Left kidney (tissue), 8 donors: ENCODE measurements at places on chromosomes 1 and 21. TPM values are rescaled to one million over a fixed set of nuclear protein-coding genes. Genes with fewer than 3 reads are reported as not detected.

C1orf116 gene
- polyA plus RNA-seq, result 18.5 TPM

- DNase-seq, result no peak
Observed at GRCh38 chr1:80759354-80759753, 1041.4 kb upstream of the ADGRL2 start.

GRCh38 chr1:117638759-117639158 lies 32.9 kb downstream of the TENT5C start:
- DNase-seq, result no peak

ABCG1 gene
- polyA plus RNA-seq, result 10.2 TPM

GRCh38 chr1:220872296-220872695 lies 6.9 kb upstream of the HLX start:
- DNase-seq, result no peak

GRCh38 chr1:28480308-28480707 lies 25.5 kb upstream of the RCC1 start:
- DNase-seq, result peak; percentile 44

HES3 gene
- polyA plus RNA-seq, result not detected

- DNase-seq, result no peak
Observed at GRCh38 chr1:228314658-228315483, 91.8 kb downstream of the TRIM11 start.

DNA sequence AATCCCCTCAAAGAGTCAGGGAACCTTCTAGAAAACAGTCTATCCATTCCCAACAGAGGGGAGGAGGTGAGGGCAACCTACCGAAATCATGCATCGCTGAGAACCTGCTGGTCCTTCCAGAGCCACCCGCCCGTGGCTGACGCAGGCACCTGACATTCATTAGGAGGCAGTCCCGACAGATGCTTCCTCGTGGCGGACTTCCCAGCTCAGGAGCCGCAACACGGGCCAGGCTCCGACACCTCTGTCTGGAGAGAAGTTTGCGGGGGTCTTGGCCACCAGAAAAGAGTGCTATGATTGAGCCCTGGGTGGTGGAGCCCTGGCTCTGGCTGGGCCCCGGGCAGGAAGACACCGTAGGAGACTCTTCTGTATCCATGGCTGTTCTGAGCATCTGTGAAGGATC lies 86.4 kb upstream of the ARHGEF16 start:
- DNase-seq, result no peak

GRCh38 chr1:154536570-154536969 lies 21.9 kb downstream of the UBE2Q1 start:
- no peak for DNase-seq

NOTCH2NLA gene
- 70.6 TPM for polyA plus RNA-seq

C1QB gene
- polyA plus RNA-seq, result 5.3 TPM

DNA sequence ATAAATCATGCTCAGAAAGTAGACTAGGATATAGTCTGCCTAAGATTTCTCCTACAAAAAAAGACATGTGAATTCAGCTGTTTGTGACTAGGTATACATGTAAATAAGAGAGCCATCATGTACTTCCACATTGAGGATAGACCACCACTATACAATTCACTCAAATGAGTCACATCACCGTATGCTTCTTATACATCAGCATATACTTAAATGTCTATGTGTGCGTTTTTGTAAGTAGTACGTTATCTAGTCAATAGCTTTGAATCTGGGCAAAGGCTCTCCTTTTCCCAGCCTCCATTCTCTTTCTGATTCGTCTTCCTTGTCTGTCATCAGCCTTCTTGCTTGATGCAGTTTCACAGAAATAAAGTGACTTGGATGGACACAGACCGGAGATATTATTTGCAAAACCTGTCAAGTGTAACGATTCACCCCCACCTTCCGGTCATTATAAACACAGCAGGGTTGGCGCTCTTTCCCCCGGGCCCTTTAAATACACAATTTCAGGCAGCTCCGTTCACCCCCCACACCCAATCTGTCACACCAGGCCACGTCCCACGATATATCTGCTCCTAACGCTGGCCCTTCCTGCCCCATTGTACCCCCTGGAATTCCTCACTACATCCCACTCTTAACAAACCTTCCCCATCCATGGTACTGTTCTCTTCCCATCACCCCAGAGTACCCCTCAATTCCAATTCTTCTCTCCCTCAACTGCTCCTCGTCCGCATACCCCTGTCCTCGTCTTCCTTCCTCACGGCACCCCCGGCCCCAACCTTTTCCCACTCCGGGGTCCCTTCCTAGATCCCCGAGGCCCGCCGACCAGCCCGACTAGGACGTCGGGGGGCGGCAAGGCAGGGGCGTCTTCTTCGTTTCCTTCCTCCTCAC lies 636 bp downstream of the VAMP4 start:
- peak; percentile 36 for DNase-seq

C1orf87 gene
- 0.28 TPM for polyA plus RNA-seq

- DNase-seq, result no peak
Observed at GRCh38 chr1:20212085-20212684, 25.9 kb upstream of the PLA2G2C start.

- DNase-seq, result no peak
Observed at GRCh38 chr1:186864296-186864695, 35.5 kb downstream of the PLA2G4A start.

GRCh38 chr1:208248307-208248801 lies 4.2 kb upstream of the PLXNA2 start:
- DNase-seq, result no peak

DNA sequence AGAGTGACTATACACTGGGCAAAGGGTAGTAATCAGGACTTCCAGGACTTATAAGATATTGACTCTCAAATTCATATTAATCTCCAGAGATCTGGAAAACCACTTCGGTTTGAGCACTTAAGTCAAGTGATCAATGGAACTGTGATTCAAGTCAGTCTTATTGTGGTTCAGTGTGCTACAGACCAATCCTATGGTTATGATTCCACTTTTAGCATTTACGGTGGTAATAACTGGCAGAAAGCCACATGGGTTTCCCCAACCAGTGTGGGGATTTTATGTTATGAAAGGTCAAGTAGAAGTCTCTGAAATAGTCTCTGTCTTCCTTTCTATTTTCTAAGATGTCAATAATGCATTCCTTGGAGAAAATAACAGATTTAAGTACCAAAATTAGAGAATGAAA lies 151.3 kb upstream of the NEGR1 start:
- DNase-seq, result no peak

DNA sequence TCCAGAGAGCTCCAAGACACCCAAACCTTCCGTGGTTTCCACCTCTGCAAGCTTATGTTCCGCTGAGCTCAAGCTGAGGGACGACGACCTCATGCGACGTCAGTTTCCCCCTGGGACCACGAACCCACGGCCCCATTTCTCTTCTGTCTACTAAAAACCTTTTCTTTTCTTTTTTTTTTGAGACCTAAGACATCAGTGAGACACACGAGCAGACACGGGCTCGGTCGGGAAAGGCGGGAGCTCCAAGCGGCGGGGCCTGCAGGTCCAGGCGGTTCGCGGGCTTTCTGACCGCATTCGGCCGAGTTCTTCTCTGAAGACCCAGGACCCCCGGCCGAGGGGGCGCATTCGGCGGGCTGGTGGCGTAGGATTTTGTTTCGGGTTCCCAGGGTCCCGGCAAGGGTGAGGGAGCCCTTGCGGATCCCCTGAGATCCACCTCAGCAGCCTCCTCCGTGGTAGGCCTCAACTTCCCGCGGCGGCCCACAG lies 402 bp downstream of the C21orf58 start:
- DNase-seq, result no peak

- DNase-seq, result peak; percentile 72
Observed at GRCh38 chr21:25568246-25568645, 39.0 kb downstream of the MRPL39 start.

- DNase-seq, result no peak
Observed at GRCh38 chr21:38511662-38512243, 13.5 kb upstream of the ERG start.

DNA sequence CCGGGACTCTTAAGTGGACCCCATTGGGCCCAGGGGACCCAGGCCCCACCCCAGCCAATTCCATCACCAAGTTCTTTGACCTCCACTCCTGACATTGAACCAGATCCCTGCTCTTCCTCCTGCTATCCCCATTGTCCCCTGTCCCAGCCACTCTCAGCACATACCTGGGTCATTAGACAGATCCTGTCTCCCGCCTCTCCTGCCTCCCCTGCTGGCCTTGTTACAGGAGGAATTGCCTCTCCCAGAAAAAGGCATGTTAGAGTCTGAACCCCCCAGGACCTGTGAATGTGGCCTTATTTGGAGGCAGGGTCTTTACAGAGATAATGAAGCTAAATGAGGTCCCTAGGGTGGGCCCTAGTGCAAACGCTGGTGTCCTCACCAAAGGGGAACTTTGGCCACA lies 301.9 kb downstream of the NPHP4 start:
- no peak for DNase-seq

SHE gene
- 9.8 TPM for polyA plus RNA-seq

GRCh38 chr1:53982034-53982762 lies 35.8 kb downstream of the LDLRAD1 start:
- peak; percentile 36 for DNase-seq
